ENCODE measurements at places on chromosomes 12 and 14. TPM values are rescaled to one million over a fixed set of nuclear protein-coding genes. Genes with fewer than 3 reads are reported as not detected.
A peak's percentile ranks its signal among the peaks of the same experiment; 100 is the strongest.

DNA sequence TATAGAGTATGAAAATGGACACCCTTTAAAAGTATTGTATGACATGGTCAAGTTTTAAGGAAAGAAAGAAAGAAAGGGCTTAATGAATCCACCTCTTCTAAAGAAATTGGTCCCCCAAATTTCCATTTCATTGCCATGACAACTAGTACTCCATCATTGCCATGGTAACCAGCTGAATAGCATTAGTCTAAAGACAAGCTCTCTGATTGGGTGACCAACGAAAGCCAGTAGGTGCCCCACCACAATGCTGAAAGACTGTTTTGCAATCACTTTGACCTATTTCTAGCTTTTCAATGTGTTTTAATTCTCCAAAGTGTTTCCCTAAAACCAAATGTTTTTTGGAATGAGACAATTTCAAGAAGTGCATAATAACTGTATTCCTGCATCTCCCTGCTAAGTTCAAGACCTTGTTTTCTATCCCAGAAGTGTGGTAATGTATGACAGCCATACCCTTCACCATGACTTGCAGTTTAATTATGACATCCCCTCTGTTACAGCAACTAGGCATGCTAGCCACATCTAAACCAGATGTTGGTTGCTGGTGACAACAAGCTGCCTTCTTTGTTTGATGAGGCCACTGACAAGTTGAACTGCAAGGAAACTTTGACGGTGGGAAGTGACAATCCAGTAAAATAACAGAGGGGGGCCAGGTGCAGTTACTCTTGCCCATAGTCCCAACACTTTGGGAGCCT is 46.7 kb downstream of the KICS2 start:
- DNase-seq, result no peak

TAS2R9 gene
- not detected for polyA plus RNA-seq

DNA sequence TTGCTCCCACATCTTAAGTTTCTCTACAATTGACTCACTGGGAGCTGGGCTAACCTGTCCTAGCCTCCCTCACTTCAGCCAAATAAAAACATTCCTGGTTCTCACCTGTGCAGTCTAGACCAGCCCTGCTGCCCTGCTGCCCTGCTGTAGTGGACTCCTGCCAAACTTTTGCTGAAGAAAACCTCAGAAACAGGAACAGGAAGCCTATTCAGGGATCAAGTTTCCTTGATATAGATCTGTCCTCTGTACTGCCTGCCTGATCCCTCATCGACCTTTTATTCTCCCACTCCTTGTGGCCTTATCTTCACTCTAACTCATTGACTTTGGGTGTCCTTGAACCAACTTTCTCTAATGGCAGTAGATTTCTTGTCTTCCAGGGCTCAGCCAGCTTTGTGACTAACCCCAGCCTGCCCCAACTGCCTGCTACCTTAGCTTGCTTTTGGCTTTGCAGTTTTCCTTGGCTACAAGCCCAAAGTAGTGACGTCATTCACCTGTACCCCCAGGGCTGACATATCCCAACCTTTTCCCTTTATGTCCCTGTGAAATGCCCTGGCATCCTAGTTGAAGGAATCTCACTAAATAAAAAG is 234.8 kb downstream of the DUSP6 start:
- peak; percentile 23 for DNase-seq

DNA sequence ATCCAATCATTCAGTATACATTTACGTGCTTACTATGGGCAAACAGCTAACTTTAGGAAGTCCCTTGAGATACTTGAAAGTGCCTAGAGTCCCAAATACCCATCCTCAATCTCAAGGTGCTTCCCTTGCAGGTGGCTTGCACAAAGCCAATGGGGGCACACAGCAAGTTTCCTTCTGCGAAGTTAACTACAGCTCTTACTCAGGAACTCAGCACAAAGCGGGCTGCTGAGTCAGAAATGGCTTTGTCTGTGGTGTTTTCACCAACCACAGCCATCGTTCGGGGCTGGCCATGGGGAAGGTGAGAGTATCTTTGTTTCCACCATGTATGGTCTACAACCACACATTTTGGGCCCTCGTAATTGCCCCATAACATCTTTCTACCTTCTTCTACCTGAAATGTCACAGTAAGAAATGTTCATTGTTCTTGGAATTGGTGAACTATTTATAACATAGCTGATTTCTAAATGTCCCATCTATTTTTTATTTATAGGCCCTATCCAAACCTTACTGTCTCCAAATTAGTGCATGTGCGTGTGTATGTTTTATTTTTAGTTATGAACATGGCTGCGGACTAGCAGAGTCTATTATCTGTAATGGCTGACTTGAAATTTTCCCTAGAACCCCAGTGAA is 13.9 kb downstream of the MFAP5 start:
- DNase-seq, result no peak

Data from small intestine (tissue), 16 donors.